WERI-Rb-1 (cell line): ENCODE measurements at places on chromosomes 6 and 20.

DNA sequence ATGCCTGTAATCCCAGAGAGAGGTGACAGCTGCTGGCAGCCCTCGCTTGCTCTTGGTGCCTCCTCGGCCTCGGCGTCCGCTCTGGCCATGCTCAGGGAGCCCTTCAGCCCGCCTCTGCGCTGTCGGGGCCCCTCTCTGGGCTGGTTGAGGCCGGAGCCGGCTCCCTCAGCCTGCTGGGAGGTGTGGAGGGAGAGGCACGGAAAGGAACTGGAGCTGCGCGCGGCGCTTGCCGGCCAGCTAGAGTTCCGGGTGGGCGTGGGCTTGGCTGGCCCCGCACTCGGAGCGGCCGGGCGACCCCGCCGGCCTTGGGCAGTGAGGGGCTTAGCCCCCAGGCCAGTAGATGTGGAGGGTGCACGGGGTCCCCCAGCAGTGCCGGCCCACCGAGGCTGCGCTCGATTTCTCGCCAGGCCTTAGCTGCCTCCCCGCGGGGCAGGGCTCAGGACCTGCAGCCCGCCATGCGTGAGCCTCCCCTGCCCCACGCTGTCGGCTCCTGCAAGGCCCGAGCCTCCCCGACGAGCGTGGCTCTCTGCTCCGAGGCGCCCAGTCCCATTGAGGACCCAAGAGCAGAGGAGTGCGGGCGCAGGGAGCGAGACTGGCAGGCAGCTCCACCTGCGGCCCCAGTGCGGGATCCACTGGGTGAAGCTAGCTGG is 34.6 kb downstream of the C6orf52 start:
- peak; percentile 86 for DNase-seq

DNA sequence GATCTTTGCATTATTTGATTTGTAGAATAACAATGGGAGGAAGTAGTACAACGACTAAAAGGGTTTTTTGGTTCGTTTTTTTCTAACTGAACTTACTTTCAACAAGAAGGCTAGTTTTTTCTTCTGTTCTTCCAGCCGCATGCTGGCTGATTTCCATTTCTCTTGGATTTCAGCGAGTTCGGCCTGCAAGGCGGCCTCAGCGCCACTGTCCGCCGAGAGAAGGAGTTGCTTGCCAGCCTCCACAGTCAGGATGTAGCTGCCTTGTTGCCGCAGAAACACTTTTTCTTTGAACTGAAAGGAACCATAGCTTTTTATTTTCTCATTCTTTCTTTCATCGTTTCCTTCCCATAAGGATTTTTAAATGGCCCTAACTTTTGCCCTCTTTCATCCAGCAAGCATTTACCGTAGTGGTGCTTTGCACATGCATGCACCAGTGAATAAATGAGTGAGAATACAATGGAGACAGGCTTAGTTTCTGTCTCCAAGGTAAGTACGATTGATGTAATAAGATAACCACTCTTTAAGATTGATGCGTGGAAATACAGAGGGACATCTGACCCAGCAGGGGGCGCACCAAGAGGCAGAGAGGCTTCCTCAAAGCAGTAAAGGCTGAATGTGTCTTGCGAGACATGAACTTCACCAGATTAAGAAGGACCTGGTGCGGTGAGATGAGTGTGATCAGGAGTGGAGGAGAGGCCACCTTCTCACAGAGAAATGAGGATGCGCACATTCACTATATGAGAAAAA is 398.8 kb downstream of the ESR1 start:
- DNase-seq, result peak; percentile 27

DNA sequence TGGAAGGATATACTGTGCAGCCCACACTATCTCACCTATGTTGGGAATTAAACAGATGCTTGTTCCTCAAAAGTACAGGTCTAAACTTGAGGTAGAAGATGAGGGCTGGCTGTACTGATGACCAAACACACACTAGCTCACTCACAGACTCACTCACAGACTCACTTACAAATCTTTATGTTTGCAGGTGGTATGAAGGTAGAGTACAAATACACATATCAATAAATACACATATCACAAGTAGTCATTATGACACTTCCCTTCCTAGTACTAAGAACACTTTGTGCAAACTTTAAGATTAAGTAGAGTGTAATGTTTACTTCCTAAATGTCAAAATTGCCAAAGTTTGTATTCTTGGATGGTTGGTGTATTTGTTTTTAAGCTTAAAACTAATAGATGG is 155.4 kb upstream of the KCNQ5 start:
- no peak for DNase-seq

DNA sequence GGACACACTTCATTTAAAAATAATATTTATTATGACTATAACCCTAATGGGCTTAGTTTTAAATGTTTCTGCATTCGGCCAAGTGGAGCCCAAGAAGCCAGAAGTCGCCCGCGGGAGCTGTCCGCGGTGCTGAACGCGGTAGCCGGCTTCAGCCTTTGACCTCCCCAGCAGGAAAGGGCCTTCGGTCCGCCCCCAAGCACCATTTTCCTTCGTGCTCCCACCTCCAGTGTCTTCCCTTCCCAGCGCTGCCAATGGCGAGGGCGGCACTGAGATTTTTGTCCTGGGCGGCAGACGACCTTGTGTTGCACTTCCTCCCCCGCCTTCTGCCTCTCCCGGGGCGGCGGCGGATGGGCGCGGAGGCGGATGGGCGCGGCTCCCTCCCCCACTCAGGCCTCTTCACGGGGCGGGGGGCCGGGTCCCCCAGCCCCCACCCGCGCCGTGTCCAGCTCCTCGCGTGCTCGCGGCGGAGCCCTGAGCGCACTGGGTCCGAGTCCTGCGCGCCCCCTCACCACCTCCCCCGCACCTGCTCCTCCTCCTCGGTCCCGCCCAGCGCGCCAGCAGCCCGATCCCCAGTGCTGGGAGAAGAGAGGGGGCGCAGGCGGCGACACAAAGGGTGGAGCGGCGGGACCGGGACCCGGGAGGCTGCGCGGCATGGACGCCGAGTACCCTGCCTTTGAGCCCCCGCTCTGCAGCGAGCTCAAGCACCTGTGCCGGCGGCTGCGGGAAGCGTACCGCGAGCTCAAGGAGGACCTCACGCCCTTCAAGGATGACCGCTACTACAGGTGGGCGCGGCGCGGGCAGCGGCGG is 23.6 kb upstream of the TMEM181 start:
- DNase-seq, result peak; percentile 81

GRCh38 chr20:39638731-39639130 is 676.6 kb downstream of the DHX35 start:
- DNase-seq, result no peak

- peak; percentile 43 for DNase-seq
These were observed 34.6 kb downstream of the FKBP1C start for GRCh38 chr6:63245909-63246308.

- peak; percentile 60 for DNase-seq
These were observed 610.3 kb downstream of the RNF144B start for GRCh38 chr6:18997375-18997826.

DNA sequence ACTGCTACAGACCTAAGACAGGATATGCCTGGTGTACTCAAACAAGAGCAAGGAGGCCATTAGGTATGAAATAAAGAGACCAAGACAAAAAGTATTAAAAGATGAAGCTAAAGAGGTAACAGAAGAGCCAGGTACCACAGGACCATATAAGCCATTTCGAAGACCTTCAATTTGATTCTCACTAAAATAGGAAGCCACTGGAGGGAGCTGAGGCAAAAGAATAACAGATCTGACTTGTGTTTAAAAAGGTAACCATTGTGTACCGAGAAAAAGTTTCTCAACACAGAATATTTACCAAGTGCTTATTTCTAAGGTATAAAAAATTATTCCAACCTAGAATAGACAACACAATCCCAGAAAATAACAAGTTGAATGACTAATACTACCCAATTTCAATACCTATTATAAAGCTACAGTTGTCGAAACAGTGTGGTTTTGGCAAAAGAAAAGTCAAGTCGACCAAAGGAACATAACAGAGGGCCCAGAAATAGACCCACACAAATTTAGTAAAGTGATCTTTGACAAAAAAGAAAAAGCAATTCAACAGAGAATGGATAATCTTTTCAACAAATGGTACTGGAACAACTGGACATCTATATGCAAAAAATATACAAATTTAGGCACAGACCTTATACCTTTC is 125.3 kb upstream of the DST start:
- no peak for DNase-seq

GRCh38 chr20:21238818-21239536 is 64.2 kb upstream of the XRN2 start:
- no peak for DNase-seq

DNA sequence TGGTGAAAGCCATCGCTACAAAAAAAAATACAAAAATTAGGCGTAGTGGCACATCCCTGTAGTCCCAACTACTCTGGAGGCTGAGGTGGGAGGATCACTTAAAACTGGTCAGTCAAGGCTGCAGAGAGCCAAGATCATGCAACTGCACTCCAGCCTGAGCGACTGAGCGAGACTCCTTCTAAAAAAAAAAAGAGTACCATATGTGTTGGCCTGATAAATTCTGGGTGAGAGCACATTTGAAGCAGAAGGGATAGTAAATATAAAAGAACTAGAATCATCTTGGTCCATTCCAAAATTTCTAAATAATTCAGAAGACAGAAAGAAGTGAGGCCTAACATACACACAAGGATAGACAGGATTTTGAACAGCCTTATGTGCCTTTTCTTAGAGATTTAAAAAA is 2.2 kb downstream of the IBTK start:
- no peak for DNase-seq

DNA sequence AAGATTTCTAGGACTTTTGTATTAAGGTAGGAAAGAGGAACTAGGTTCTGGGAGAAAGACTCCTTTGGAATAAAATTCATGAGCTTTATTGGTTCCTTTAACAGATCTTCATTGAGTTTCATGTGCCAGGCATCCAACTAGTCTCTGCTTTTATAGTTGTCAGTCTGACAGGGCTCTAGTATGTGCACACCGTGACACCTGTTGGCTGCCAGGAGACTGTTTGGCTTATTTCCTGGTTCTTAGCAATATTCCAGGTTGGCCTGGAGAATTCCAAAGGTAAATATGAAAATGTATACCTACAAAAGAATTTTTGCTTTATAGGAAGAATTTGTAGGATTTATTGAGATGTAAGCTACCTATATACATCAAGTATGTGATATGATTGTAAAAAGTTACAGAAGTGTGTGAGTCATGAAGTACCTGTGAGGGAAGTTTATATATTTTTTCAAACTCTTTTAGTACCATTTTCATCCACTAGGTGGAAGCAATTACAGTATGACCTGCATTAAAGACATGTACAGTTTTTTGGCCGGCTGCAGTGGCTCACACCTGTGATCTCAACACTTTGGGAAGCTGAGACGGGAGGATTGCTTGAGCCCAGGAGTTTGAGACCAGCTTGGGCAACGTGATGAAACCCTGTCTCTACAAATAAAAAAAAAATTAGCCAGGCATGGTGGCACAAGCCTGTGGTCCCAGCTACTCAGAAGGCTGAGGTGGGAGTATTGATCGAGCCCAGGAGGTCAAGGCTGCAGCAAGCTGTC is 35.2 kb downstream of the NDUFAF5 start:
- DNase-seq, result no peak

GRCh38 chr6:164039954-164040375 is 625.4 kb downstream of the QKI start:
- DNase-seq, result no peak

GRCh38 chr20:32453467-32454163 is 95.5 kb downstream of the ASXL1 start:
- DNase-seq, result no peak

DNA sequence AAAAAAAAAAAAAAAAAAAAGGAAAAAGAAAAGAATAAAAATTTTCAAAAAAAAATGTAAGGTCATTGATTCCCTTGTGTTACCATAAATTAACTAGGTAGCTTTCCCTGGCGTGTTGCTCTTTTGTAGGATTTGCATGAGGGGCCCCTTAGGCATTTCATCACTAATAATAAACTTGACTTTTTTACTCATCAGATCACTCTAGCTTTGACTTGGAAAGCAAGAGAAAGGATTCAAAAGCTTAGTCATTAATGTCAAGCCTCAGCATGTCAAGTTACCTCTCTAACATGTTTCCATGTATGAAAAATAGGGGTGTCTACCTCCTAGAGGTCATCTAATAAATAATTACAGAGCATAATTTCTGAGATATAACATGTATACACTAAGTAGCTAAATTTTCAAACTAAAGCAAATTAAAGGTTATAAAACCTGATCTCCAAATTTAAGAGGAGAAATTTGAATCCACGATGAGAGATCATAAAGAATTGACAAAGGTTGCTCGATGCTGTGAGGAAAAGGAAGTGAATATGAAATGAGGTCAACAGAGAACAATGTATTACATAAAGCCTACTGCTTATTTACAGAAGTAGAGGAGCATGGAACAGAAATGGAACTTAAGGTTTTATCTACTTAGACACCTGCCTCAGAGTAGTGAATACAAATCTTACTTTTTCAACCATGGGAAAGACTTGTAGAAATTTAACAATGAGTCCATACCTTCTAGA is 86.8 kb downstream of the ARHGAP18 start:
- DNase-seq, result no peak

- no peak for DNase-seq
These were observed 19.3 kb upstream of the RNGTT start for GRCh38 chr6:88982720-88983119.

GRCh38 chr20:50746138-50746940 is 15.0 kb downstream of the PARD6B start:
- no peak for DNase-seq

GRCh38 chr6:158002951-158003853 is 21.5 kb downstream of the SYNJ2 start:
- DNase-seq, result no peak

DNA sequence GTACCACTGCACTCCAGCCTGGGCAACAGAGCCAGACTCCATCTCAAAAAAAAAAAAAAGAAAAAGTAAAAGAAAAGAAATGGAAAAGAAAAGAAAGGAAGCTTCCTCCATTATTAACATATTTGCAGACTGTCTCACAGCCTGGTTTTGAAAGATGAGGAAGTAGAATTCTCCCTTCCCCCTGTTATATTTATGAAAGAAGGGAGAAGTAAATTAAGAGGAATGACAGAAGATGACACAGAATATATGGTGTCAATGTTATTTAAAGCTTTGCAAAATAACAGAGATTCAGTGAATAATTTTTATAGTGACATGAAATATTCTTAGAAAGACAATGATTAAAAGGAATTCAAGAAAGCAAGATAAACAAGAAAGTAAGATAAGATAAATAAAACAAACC is 83.7 kb upstream of the PRSS16 start:
- no peak for DNase-seq

GRCh38 chr6:31922942-31923341 is 4.6 kb upstream of the C2 start:
- DNase-seq, result peak; percentile 54

GRCh38 chr6:16717275-16717942 is 43.9 kb downstream of the ATXN1 start:
- no peak for DNase-seq
